Activated CD4-positive, CD25-positive, alpha-beta regulatory T cell (primary cell): ENCODE measurements at places on chromosomes 12 and 14.
A peak's percentile ranks its signal among the peaks of the same experiment; 100 is the strongest.

DNA sequence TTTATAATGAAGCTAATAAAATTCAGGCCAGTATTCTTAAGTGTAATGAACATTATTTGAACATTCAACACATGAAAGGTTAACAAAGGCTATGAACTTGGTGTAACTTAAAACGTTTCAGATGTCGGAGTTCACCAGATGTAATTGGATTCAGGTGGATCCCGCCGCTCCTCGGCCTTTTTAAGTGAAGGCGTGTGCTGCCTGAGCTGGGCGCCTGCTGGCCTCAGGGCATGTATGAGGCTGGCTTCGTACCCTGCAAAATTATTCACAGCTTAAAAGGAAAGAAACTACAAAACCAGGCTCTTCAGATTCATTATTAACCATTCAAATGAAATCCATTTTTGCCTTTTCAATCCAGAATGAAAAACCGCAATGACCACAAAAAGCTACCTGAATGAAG, 69.9 kb downstream of the WIF1 start:
- DNase-seq = no peak

DNA sequence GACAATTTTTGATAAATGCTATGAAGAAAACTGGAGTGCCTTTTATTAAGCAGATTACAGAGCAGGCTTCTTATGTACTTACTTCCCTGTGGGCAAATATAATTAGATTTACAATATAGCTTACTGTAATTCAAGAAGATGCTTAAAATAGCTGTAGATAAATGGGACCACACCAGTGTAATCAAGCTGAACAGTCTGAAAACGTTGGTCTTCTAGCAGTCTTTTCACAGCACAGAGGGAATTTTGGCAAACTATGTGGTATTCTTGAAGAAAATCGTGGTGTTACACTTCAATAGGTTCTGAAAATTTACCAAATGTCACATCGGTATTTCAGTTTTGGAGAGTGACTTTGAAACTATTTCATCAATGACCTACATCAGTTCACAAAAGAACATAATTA, 47.7 kb downstream of the SLC16A7 start:
- DNase-seq = no peak

GRCh38 chr12:2654741-2655140, 140.0 kb upstream of the FKBP4 start:
- no peak for DNase-seq

DNA sequence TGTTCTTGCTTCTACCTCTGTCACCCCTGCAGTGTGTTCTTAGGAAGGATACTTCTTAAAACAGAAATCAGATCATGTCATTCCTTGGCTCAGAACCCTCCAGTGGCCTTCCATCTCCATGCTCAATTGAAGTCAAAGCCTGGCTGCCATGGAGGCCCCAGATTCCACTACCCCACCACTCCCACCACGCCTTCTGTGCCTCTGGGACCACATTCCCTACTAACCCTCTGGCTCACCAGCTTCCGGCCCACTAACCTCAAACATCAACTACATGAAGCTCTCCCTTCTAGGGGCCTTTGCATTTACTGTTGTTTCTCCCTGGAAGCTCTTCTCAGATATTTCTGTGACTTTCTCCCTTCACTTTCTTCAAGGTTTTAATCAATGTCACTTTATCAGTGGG, 76.1 kb upstream of the REP15 start:
- DNase-seq = no peak

DNA sequence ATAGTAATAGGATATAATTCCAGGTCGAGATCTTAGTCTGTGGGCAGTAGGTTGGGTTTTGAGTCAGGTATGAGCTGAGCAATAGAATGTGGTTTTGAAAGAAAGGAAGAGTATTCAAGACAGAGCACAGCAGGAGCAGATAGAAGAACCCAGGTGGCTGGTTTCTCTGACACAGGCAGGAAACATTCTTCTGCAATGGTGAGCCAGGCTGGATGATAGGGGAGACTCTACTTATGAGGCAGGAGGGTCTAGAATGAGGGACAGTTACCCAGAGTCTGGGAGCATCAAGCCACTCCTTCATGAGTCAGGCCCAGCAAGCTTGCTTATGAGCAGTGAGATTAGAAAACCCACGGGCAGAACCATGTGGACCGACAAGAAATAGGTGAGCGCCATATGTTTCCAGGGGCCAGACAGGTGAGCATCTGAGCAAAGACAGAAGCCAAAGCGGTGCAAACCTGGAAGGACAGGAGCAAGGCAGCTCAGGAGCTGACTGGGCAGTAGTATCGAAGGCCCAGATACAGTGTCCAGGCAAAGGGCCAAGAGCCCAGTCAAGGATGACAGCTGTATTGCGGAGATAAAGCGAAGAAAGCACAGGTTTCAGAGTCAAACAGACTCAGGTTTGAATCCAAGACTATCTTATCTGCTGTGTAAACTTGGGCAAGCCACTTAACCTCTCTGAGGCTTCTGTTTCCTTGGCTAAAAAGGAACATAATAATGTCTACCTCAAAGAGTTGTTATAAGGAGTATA, 22.5 kb upstream of the PCNX1 start:
- DNase-seq = no peak

DNA sequence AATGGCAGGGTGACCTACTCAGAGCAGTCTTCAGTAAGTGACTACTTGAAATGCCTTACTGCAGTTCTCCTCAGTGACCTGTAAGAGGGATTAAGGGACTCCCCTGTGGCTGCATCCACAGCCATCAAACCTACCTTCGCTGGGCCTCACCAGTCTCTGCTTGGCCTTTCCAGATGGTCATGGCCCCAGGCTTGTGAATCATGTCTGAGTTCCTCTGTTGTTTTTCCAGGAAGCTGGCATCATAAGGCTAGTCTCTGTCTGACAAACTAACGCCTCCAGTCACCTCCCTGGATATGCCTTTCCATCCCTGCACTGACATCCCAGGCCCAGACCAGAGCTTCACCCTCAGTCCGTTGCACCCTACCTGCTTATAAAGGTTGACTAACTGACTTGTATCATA, 14.0 kb downstream of the RNASE2 start:
- no peak for DNase-seq

DNA sequence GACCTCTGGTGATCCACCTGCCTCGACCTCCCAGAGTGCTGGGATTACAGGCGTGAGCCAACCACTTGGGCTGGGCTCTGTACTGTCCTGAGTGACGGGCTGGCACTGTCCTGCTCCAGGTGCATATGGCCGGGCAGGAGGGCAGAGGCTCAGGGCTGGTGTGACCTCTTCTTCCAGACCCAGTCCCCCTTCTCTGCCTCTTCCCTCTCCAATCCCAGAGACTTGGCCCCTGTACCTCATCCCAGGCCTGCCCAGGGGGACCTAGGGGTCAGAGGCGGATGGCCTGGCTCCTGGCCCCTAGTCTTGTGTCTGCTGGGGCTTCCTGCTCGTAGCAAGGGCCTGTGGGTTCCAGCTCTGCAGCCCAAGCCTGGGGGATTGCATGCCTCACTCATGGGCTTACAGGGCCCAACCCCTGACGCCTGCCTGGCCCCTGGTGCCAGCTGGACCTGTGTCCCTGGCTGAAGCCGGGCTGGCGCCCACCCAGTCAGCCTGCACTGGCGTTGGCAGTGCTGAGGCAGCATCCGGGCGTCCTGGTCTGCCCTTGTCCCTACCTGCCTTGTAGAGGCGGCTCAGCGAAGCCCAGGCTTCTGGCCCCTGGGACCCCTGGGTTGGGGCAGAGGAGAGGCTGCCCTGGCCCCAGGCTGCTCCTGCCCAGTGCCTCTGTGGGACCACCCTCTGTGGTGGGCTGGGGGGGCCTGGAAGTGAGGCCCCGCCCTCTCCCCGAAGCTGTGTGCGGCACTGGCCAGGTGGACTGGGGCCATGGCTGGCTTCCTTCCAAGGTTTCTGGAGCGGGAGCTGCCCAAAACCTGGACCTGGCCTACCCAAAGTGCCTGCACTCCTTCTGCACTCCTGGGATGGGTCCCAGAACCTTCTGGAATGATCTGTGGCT, 4.3 kb downstream of the TEDC1 start:
- DNase-seq = no peak

DNA sequence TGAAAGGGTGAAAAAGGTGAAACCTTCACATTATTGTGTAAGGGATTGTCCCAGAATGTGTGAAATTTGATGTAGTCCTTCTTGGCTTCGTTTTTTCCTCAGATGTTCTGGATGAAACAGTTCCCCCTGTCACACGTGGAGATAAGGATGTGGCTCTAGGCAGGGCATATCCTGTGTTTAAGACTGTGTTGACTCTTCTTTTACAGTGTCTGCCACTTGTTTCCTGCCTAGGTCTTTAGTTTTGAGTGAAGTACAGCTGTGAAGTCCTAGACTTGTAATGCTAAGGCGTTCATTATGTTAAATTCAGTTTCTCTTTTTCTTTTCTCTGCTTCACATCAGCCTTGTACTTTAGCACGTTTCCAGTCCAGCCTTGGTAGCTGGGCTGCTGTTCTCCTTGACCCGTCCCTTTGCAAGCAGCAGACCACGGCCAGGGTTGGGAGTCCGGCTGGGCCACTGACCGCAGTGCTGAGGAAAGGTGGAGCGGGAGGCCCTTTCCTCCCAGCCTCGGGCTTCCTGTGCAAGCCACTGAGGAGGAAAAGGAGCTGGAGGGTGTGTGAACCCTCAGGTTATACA, 59.1 kb downstream of the RASSF3 start:
- peak; percentile 14 for DNase-seq

DNA sequence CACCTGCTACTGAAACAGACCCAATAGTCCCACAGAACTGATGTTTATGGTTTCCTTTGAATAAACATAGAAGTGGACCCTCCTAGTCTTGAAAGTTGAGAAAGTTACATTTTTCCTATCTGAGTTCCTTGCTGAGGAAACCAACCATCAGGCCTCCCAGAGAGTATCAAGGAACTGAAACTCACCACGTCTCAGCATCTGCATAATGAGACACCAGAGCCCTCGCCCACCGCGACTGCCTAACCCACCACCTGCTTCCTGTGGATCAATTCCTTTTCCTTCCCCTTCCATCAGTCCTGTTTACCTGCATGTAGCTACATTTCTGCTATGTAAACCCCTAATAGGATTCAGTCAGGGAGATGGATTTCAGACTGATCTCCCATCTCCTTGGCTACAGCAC, 443.2 kb upstream of the TMEM132C start:
- DNase-seq = no peak

DNA sequence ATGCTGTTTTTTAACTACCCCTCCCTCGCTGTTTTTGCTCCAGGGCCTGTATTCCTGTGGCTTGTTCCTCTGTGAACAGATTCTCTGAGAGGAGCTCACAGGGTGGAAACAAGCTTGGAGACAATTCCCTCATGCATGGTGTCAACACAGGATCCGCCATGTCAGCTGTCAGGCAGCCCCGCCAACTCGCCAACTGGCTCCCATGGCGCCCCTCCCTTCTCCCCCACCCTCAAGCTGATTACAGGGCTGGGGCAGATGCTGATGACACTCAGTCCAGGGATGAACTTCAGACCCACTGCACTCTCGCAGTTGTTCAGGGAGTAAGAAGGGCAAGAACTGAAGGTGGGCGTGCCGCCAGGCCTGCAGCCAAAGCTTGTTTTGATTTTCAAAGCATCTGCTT, 229.9 kb downstream of the NTF3 start:
- DNase-seq = no peak

DNA sequence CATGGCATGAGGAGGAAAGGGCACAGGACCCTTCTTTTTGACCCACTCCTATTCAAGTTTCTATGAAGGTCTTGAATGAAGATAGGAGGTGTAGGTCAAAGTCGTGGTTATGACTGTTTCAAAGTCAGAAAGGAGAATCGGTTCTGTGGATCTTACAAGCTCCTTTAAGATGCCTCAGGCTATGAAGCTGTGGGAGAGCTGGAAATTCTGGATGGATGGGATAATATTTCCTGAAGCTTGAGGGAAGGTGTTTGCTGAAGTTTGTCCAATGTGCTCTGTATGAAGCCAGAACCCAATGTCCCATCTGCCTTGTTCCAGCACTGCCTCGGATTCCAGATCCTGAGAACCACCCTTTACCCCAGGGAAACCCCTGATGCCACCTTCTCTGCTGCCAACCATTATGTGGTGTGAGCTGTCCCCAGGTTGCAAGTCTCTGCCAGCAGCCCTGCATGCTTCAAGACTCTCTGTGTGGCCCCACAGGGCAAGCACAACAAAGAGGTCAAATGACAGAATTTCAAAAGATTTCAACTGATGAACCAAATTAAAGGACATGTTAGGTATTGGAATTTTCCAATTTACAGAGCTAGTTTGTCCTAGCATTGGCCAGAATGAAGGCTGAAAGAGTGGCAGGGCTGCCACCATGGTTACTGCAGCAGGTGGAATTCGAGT, 472.0 kb downstream of the RGS6 start:
- DNase-seq = no peak

- DNase-seq = no peak
Measured at GRCh38 chr14:91273885-91274273, 29.4 kb upstream of the GPR68 start.

GRCh38 chr12:94202245-94203180, 54.1 kb downstream of the PLXNC1 start:
- DNase-seq = no peak

DNA sequence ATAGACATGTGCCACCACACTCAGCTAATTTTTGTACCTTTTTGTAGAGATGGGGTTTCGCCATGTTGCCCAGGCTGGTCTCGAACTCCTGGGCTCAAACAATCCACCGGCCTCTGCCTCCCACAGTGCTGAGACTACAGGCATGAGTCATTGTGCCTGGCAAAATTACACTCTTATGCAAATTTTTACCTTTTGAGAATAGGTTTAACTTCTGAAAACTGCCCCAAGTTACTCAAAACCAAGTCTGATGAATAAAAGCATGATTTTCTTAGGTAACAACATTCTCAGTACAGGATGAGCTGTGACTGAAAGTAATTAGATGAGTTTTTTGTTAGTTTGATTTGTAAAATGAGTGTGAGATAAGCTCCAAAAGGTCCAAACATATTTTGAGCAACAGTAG, 166.0 kb downstream of the RPS29 start:
- DNase-seq = no peak

GRCh38 chr12:14313379-14314138, 51.9 kb upstream of the ATF7IP start:
- no peak for DNase-seq

GRCh38 chr14:63273717-63274655, 44.7 kb downstream of the GPHB5 start:
- no peak for DNase-seq

- DNase-seq = no peak
Measured at GRCh38 chr12:15721316-15722115, 67.7 kb downstream of the EPS8 start.

- no peak for DNase-seq
Measured at GRCh38 chr12:101068402-101068801, 141.6 kb downstream of the SLC5A8 start.

DNA sequence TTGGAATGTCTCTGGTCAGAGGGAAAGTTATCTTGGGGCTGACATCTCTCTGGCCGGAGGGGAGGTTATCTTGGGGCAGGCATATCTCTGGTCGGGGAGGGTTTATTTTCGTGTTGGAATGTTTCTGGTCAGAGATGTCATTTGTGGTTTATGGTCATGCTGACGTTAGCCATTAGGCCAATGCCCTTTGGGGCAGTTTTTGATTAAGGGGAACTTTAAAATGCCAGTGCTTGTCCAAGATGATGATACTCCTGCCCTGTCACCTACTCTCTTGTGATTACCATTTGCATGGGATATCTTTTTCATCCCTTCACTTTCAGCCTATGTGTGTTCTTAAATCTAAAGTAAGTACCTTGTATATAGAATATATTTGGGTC, 29.0 kb upstream of the A2M start:
- DNase-seq = no peak

- DNase-seq = no peak
Measured at GRCh38 chr12:77999074-77999715, 168.5 kb downstream of the NAV3 start.
